Activated CD4-positive, alpha-beta T cell treated with anti-CD3 and anti-CD28 coated beads, Interleukin-2, amount 10 ng/mL, durations not matched to agents 24 days and 14 days (primary cell): ENCODE measurements at places on chromosomes 12 and 14. TPM values are rescaled to one million over a fixed set of nuclear protein-coding genes. Genes with fewer than 3 reads are reported as not detected.

OR4E2 gene
- not detected in 2 replicates for total RNA-seq

FGD4 gene
- 0.07 TPM in 1 of 2 replicates, not detected in the other for total RNA-seq

DNA sequence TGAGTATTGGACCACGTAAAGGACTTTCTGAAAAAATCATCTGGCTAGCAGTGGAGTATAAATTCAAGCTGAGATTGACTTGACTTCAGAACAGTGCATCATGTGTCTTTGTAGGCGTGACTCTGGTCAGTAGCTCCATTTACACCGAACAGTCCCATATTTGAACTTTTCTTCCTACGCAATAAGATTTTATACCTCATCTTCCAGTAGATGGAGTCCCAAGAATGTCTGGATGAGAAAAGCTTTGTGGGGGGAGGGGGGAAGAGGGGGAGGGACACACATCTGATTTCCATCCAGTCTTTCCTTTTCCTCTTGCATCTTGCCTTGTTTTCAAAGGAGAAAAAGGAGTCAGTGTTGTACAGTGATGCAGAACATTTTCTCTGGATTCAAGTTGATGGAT lies 241.0 kb downstream of the EMP1 start:
- peaks cover 3% of the 10 kb centered on the region for H3K27me3 ChIP-seq
- H3K27ac ChIP-seq, result no peak overlapping the region
- H3K4me1 ChIP-seq, result no peaks in the 10 kb centered on the region

DNA sequence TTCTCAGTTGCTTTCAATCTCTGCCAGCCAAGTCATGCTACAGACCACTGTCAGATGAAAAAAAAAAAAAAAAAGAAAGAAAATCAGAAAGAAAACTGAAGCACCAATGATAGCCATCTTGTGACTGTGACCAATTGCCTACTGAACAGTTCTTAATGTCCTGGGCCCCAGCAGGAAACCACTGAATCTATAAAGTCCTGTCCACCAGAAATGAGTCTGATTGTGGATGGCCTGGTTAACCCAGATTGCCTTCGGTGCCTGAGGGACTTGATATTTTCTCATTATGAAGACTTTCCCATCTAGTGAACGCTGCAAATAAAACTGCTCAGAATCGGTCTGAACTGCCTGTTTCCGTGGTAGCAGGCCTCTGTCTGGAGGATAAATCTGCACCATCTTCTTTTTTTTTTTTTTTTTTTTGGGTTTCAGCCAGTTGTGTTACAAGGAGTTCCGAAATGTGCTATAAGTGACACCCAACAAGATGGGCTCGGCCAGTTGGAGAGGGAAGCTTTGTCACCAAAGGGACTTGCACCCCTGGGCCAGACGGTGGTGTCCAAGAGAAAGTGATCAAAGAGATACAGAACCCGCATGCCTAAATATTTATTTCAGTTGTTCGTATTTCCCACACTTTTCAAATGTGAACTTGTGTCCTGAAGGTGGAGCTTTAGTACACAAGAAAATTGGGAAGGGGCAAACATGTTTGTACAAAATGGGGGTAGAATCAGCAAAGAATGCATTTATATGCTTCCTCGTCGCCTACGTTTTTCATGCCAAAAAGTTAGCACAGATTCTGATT lies 3.0 kb upstream of the PLXNC1 start:
- peaks cover 28% of the 10 kb centered on the region for H3K27me3 ChIP-seq
- DNase-seq, result peak; percentile 64
- H3K36me3 ChIP-seq, result no peaks in the 10 kb centered on the region
- no peak overlapping the region for H3K27ac ChIP-seq
- H3K4me1 ChIP-seq, result peaks cover 15% of the 10 kb centered on the region

DNA sequence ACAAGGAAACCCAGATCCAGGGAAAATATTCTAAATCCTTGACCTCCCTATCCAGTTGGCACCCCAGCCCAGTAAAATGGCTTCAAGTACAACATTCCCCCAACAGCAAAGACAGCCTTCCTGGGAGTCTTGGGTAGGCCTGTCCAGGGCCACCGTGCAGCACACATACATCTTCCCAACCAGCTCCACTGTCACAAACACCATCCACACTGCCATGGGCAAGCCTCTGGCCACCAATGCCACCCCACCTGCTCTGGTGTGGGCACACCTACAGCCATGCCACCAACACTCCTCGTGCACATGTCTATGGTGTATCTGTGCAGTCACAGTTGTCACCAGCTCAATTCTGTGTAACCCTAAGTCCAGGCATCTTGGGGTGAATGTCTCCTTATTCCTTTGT lies 193.2 kb downstream of the DAD1 start:
- no peaks in the 10 kb centered on the region for H3K36me3 ChIP-seq
- H3K4me3 ChIP-seq, result no peak overlapping the region
- no peak overlapping the region for H3K27ac ChIP-seq
- no peak for DNase-seq
- no peaks in the 10 kb centered on the region for H3K27me3 ChIP-seq

GRCh38 chr14:78154827-78155226 lies 15.3 kb upstream of the NRXN3 start:
- no peak overlapping the region for H3K27ac ChIP-seq
- H3K4me3 ChIP-seq, result no peak overlapping the region
- DNase-seq, result no peak
- H3K36me3 ChIP-seq, result no peaks in the 10 kb centered on the region
- H3K4me1 ChIP-seq, result no peaks in the 10 kb centered on the region

DNA sequence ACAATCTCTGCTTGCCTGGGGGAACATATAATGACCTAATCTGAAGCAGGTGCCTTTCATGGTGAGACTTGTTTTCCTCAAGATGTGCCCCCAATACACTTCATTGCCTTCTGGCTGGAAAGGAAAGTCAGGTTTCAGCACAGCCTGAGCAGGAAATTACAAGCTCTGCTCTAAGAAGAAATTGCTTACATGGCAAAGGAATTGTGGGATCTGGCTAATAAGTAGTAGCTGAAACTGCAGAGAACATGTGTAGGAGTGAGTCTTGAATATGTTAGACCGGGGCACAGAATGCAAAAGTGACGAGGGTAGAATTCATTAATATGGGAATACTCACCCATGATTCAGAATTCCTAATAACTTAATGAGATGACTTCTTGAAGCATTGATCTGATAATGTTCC lies 6.3 kb upstream of the CFAP54 start:
- H3K27me3 ChIP-seq, result peaks cover 11% of the 10 kb centered on the region
- peaks cover 29% of the 10 kb centered on the region for H3K4me1 ChIP-seq
- no peak overlapping the region for H3K4me3 ChIP-seq
- no peaks in the 10 kb centered on the region for H3K36me3 ChIP-seq

DNA sequence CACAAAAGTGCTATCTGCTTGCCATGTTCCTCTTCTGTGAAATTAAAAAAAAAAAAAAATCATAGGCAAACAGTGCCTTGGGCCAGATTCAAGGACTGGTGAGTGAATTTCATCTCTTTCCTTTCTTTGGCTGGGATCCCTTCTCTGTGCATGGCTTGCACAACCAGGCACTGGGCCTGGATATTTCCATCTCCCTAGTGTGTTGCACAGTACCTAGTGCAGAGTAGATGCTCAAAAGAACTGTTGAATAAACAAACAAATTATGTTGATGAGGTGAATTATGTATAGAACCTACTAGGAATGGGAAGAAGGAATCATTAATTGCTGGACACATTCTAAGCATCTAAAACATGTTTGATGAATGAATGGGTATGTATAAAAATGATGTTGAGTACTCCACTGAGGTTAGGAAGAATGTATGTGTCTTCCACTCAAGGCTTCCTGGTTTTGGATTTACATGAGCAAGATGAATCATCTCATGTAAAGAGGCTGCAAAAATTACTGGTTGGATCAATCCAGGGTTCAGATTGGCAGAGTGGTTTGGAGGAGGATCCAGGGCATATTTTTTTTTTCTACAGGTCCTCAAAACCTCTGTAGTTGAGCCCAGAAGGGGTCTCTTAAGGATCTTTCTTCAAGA lies 93.2 kb downstream of the EMP1 start:
- H3K4me3 ChIP-seq, result no peak overlapping the region
- DNase-seq, result no peak
- H3K36me3 ChIP-seq, result no peaks in the 10 kb centered on the region
- H3K27me3 ChIP-seq, result peaks cover 9% of the 10 kb centered on the region
- H3K27ac ChIP-seq, result no peak overlapping the region

DNA sequence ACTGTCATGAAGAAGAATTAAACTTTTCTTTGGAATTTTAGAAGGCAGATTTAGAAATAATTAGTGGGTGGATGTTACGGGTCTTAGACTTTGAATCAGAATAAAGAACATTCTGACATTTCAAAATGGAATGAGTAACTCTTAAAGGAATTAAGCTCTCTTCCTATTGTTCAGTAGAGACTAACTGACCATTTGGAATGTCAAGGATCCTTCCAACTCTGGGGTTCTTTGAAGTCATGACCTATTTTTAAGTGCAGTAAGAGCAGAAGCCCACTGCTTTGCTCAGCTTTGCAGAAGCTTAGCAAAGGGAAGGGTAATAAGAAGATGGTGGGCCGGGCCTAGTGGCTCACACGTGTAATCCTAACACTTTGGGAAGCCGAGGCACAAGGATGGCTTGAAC lies 4.0 kb downstream of the CHURC1 start:
- no peak overlapping the region for H3K4me3 ChIP-seq
- peaks cover 38% of the 10 kb centered on the region for H3K36me3 ChIP-seq
- H3K27me3 ChIP-seq, result no peaks in the 10 kb centered on the region
- H3K27ac ChIP-seq, result no peak overlapping the region
- peaks cover 44% of the 10 kb centered on the region for H3K4me1 ChIP-seq
- peak; percentile 40 for DNase-seq

GRCh38 chr12:46590991-46591703 lies 218.6 kb upstream of the SLC38A2 start:
- H3K4me1 ChIP-seq, result peaks cover 21% of the 10 kb centered on the region
- H3K27ac ChIP-seq, result no peak overlapping the region
- peaks cover 29% of the 10 kb centered on the region for H3K36me3 ChIP-seq
- no peak for DNase-seq
- no peak overlapping the region for H3K4me3 ChIP-seq

DNA sequence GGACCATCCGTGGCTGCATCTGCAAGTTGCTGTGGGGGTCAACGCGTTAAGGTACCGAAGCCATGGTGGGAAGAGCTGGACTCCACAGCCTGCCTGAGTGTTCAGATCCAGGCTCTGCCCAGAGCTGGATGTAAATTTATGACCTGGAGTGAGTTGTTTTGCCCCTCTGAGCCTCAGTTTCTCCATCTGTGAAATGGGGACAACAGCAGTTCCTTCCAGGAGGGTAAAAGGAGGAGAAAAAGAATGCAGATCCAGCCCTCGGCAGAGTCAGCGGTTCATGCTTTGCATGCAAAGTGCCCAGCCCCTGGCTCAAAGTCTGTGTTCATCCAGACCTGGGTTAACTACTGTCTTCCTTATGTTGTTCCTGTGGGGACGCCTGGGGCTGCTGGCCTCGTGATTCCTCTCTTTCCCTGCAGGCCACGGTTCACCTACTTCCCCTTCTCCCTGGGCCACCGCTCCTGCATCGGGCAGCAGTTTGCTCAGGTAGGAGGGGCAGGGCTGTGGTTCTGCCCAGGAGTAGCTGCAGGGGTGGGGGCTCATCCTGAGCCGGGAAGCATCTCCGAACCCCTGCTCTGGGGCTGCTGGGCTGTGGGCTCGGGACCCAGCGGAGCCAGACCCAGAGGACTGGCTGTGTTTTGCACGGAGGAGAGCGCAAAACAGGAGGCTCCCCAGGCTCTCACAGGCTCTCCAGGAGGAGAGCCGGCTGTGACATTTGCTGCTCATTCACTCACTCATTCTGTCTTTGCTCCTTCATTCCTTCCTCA lies 41.9 kb downstream of the CYP46A1 start:
- H3K27ac ChIP-seq, result no peak overlapping the region
- no peaks in the 10 kb centered on the region for H3K36me3 ChIP-seq
- H3K4me3 ChIP-seq, result no peak overlapping the region

DNA sequence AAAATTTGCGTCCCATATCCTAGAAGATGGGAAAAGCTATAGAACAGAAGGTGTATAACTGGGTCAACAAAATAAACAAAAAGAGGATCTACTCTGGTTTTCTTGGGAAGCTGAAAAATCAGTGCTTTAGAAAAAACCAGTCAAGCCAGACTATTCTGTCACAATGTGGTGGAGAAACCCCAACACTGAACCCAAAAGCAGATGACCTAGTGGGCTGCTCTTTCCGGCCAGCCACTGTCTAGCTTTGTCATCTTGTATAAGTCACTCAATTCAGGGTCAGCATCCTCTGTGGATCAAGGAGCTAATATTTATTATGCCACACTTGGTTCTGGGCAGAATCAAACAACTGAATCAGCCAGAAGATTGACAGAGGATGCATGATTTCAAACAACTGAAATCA lies 26.6 kb upstream of the TMCC3 start:
- no peaks in the 10 kb centered on the region for H3K36me3 ChIP-seq
- H3K27me3 ChIP-seq, result peaks cover 16% of the 10 kb centered on the region

DNA sequence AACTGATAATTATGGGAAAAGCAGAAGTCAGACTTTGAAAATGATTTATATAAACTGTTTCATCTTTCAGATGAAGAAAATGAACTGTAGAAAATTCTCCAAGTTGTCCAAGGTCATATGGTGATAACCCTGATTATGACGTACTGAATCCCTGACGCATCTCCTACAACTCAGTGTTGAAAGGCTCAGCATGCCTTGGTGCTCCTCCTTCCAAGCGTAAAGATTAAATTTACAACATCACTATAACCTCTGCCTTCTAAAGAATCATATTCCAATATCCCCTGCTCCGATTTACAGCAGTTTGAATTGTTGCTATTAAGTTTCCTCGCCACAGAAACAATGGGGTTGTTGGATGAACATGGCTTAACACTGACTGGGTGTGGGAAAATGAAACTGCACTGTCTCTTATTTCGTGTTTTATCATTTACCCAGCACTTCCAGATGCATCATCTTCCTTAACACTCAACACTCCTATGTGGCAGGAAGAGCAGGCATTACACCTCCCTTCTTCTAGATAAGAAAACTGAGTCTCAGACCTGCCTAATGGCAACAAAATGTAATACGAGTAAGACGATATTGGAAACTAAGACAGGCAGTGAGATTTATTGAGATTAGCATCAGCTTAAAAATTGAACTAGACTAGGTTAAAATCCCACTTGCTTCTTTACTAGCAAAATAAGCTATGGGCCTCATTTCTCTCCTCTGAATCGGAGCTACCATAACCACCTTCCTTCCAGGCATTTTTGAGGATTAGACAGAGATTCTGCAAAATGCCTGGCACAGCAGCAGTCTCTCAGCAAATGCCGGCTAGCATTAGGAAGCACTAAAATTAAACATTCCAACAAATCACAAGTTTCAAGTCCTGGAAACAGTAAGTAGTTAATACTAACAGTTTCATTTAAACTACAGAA lies 74.2 kb downstream of the PPM1H start:
- DNase-seq, result no peak
- no peaks in the 10 kb centered on the region for H3K36me3 ChIP-seq
- no peaks in the 10 kb centered on the region for H3K4me1 ChIP-seq
- H3K27me3 ChIP-seq, result peaks cover 10% of the 10 kb centered on the region
- no peak overlapping the region for H3K4me3 ChIP-seq

DNA sequence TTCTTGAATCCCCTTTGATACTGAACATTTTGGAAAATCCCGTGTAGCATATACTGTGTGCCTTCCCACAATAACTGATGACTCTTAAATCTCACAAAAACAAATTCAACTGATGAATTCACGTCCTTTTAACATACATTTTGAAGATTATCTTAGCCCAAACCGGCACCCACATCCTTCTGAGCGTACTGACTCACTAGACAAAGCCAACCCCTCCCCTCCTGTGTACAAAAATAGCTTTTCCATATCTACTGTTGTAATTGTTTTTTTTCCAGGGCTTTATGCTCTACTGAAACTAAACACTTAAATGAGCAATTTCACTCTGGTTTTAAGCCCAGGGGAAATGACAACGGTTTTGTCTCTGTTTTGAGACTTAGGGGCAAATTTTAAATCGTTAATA lies 109.4 kb upstream of the ATF7IP start:
- peak; percentile 83 for DNase-seq
- H3K36me3 ChIP-seq, result peaks cover 29% of the 10 kb centered on the region
- H3K27ac ChIP-seq, result peak overlapping the region; percentile 99
- H3K4me1 ChIP-seq, result peaks cover 48% of the 10 kb centered on the region
